Hematopoietic multipotent progenitor cell treated with erythropoietin and hydrocortisone succinate and interleukin-3 and kit ligand, for 8 days (in vitro differentiated cells): ENCODE measurements at places on chromosomes 5 and 9.

DNA sequence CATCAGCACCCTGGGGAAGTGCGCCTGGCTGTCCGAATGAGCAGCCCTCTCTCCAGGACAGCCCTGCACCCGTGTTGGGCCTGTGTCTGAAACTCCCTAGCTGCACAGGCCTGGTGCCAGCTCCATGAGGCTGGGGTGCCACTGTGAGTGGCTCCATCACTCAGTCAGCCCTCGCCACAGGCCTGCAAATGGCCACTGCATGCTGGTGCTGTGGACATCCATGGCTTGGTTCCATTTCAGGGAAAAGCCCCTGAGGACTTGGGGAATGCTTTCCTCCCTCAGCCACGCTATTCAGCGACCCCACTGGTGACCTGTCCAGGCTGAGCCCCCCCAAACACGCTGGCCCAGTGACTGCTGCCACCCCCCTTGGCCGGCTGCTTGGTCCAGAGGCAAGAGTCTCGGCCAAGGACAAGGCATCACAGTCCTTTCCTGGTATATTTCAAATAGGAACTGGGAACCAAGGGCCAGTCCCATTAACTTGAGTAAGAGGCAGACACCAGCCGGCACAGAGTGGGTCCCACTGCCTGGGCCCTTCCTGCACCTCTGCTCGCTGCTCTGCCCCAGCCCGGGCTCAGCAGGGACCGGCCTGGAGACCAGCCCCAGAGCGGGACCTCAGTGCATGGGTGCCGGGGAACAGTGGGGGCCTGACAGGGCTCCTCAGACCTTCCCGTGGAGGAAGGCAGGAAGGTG lies 181.3 kb downstream of the AUH start:
- DNase-seq, result no peak

- DNase-seq, result peak; percentile 92
Measured at GRCh38 chr5:165000479-165001190, 1495.2 kb downstream of the MAT2B start.

GRCh38 chr5:10293907-10294662 lies 13.6 kb downstream of the CMBL start:
- DNase-seq, result no peak

- DNase-seq, result no peak
Measured at GRCh38 chr5:123785162-123786071, 273.4 kb downstream of the CSNK1G3 start.

- DNase-seq, result no peak
Measured at GRCh38 chr9:13532407-13532806, 252.9 kb upstream of the MPDZ start.

DNA sequence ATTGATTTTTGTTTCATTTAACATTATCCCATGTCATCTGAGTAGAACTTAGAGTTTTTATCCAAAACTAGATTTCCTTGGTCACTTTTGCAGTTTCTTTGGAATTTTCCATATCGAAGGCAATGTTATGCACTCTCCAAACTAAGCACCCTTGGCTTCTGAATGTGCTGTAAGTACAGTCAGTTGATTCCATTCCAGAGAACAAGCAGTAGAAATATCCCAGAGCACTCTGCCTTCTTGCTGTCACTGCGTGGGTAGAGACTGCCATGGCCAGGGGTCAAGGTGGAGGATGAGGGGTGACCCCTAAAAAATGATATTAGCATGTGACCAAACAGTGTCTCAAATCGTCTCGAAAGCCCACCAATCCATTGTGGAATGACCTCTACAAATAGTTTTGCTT lies 36.2 kb downstream of the PIP5K1B start:
- DNase-seq, result peak; percentile 36

DNA sequence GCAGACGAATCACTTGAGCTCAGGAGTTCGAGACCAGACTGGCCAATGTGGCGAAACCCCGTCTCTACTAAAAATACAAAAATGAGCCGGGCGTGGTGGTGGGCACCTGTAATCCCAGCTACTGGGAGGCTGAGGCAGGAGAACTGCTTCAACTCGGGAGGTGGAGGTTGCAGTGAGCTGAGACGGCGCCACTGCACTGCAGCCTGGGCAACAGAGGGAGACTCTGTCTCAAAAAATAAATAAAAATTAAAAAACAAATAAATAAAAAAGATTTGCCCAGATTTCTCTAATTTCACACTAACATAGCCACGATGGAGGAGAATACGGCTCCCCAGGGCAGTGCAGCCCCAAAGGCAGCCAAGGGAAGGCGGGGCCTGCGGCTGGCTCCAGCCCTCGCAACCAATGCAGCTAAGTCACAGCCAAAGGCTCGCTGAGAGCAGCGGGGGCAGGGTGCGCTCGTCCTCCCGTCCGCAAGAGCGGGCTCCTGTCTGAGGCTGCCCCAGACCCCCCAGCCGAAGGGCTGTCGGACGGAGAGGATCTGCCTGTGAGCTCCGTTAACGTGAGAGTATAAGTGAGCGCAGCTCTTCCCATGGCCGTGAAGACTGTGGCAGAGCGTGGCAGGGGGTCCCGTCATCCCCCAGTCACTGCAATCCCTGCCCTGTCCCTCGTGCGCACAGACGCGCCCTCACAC lies 43.5 kb downstream of the SLC12A7 start:
- DNase-seq, result no peak

DNA sequence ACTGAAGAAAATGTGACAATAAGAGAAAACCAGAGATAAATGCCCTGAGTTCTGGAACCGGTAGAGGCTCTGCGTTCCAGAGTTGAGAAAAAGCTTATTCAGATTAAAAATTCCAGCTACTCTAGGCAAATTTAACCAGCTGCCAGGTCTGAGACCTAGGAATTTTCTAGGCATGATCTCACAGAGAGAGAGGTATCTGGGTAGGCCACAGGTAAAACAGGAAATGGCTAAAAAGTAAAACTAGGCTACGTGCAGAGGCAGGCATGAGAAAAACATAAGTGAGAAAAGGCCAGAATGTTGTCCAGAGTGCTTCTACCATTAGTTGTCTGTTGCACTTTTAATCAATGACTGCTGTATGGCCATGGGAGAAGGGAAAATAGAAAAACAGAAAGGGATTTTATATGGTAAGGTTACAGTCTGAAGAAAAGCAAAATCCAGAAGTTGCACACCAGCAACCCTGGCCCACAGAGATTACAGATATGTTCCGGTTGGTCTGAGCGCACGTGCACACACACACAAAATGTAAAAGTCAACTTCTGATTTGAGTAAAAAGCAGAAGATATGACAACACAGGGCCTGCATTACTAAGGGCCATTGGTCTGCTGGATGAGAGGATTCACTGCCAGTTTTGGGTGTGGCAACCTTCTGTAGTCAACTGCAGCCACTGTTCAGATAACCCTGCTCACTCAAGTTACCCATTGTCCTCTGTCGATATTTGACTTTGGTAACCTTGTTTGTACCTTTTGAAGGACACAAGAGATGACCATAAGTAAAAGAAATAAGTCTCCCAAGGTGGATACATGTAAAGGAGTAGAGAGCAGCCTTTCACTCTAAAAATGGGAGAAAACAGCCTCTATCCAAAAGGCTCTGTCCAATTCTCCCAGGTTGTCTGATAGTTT lies 266.0 kb downstream of the DTWD2 start:
- DNase-seq, result no peak

GRCh38 chr5:38883842-38884241 lies 38.0 kb downstream of the OSMR start:
- DNase-seq, result no peak

- DNase-seq, result peak; percentile 80
Measured at GRCh38 chr5:33474931-33475499, 34.2 kb downstream of the TARS1 start.

GRCh38 chr5:12974856-12975255 lies 969.6 kb downstream of the DNAH5 start:
- DNase-seq, result no peak

DNA sequence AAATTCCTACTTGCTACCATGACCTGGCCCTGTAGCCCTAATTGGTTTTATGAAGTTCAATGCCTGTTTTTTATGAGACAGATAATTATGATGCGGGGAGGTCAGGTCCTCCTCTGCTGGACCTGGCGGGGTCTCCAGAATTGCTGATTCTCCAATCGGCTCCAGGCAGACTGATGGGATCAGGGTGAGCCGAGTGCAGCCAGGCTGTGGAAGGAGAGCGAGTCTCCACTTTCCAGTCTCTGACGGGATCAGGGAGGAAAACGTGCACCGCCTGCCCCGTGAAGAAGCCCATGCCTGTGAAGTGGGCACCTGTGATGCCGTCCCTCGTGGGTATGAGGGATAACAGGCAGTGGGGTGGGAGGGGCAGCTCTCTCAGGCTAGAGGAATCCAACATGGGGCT lies 71.5 kb upstream of the HSPA9 start:
- no peak for DNase-seq
